Suprapubic skin (tissue), 4 donors: ENCODE measurements at places on chromosomes 6 and 20. TPM values are rescaled to one million over a fixed set of nuclear protein-coding genes. Genes with fewer than 3 reads are reported as not detected.

PKIB gene
- total RNA-seq: 12.0 TPM

ID4 gene
- total RNA-seq: 295 TPM

PRL gene
- total RNA-seq: not detected

UBE2C gene
- 18.4 TPM for total RNA-seq

GRIK2 gene
- 4.1 TPM for total RNA-seq

KHDC3L gene
- total RNA-seq: not detected

RAB44 gene
- total RNA-seq: not detected

BPIFA3 gene
- not detected for total RNA-seq

DNA sequence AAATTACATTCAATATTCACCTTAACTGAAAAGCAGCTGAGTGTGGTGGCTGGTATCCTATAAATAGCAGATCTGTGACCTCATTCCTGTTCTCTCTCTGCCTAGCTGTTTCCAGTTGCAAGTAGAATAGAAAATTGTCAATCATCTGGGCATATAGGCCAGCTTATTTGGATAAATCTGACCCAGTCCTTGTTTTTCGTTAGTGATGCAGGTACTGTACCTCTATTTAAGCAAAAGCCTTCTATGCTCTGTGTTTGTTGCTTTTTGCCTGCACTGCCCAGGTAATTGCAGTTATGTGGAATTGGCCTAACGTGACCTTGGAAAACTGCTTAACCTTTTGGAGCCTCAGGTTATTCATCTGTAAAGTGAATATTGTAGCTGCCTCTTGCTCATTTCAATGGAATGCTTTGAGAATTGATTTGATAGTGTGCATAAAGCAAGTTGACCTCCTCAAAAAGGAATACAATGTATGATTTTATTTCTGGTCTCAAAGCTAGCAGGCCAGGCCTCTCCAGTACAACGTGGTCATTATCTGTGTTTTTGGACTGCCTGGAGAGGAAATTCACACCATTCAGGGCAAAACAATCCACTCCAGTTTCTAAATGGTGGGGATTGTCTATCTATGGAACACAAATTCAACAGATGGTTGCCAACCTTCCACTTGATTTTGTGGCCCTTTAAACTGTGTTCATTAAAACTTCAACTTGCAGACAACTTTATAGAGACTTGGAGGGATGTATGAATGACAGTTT is 508.7 kb upstream of the CITED2 start:
- no peak overlapping the region for H3K27ac ChIP-seq

- no peak overlapping the region for H3K4me3 ChIP-seq
- no peak overlapping the region for H3K27ac ChIP-seq
- DNase-seq: no peak
- no peaks in the 10 kb centered on the region for H3K27me3 ChIP-seq
- no peaks in the 10 kb centered on the region for H3K36me3 ChIP-seq
These were observed 67.8 kb upstream of the CITED2 start for GRCh38 chr6:139442188-139442671.

DNA sequence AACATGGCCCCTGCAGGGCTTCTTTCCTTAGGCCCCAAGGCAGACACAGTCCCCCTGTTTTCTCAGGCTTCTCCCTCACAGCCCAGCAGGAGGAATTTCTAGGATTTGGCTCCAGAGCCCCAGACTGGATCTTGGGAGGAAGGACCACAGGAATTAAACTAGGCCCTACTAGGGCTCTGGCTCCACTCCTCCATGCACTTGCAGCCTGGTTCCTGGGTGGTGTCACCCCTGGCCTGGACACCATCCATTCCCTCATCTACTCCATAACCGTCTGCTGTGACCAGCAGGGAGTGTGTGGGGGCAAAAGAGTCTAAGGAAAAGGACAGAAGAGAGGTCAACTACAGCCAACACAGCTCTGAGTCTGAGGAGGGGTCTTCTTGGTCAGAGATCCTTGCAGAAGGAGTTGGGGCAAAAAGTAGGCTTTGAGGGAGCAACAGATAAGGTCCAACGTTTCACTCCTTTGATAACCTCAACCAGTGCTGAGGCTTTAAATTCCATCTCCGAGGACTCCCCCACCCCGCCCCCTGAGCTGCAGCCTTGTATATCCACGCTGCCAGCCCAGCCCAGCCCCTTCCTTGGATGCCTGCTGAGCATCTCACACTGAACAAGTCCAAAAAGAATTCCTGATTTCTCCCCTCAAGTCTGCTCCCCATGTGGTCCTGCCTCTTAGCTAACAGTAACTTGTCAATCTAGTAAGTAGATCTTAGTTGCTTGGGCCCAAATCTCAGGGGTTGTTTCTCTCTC is 27.9 kb upstream of the SPDEF start:
- DNase-seq: no peak
- H3K27ac ChIP-seq: no peak overlapping the region
- no peak overlapping the region for H3K4me3 ChIP-seq
- no peaks in the 10 kb centered on the region for H3K27me3 ChIP-seq

GRCh38 chr6:7173843-7174503 is 66.2 kb downstream of the RREB1 start:
- no peak for DNase-seq
- peaks cover 3% of the 10 kb centered on the region for H3K36me3 ChIP-seq
- H3K27me3 ChIP-seq: no peaks in the 10 kb centered on the region

- H3K4me1 ChIP-seq: peaks cover 4% of the 10 kb centered on the region
- H3K4me3 ChIP-seq: no peak overlapping the region
- DNase-seq: no peak
- no peaks in the 10 kb centered on the region for H3K27me3 ChIP-seq
- no peaks in the 10 kb centered on the region for H3K36me3 ChIP-seq
These were observed 90.6 kb upstream of the SYNDIG1 start for GRCh38 chr20:24378661-24379483.

- DNase-seq: no peak
- H3K4me1 ChIP-seq: peaks cover 3% of the 10 kb centered on the region
- no peak overlapping the region for H3K27ac ChIP-seq
These were observed 142.1 kb upstream of the PHACTR3 start for GRCh38 chr20:59462249-59462648.

- no peaks in the 10 kb centered on the region for H3K27me3 ChIP-seq
- H3K36me3 ChIP-seq: peaks cover 88% of the 10 kb centered on the region
- H3K4me3 ChIP-seq: no peak overlapping the region
- H3K27ac ChIP-seq: no peak overlapping the region
These were observed 18.8 kb downstream of the RTF2 start for GRCh38 chr20:56487216-56487615.

DNA sequence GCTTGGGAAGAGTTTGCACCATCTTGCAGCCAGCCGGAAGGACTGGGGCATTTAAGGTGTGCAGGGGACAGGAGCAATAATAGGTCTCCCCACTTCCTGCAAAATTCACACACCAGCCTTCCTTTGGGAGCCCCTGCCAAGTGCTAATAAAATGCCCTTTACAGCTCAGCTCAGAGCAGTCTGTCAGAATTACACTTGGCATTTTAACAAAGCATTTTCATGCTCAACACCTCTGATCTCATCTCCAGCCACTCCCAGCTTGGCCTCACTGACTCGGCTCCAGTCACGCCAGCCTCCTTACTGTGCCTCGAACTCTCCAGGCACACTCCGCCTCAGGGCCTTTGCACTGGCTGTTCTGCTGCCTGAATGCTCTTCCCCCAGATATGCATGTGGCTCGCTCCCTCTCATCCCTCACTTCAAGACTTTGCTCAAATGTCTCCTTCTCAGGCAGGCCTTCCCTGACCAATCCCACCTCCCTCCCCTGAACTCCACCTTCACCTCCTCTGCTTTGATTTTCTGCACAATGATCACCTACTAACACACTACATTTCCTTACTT is 43.7 kb downstream of the GRM4 start:
- H3K4me3 ChIP-seq: no peak overlapping the region
- H3K27ac ChIP-seq: no peak overlapping the region
- no peak for DNase-seq
- H3K27me3 ChIP-seq: peaks cover 38% of the 10 kb centered on the region
- no peaks in the 10 kb centered on the region for H3K36me3 ChIP-seq

DNA sequence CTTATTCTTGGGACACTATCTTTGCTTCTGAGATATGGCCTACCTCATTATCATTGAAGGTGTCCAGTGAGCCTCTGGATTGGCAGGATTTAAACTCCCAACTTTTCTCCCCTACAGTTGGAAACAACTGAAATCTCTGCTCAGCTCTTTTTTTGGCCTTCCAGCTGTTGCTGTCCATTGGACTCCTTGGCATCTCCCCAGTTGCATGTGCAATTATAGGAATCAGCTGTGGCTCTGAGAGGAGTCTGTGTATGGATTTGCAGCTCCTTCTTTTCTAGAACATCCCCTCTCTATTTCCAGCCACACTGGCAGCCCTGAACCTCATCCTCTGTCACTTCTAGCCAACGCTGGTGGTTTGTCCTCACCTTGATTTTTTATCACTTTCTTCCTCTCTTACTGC is 21.2 kb downstream of the RAB22A start:
- H3K4me3 ChIP-seq: no peak overlapping the region
- H3K27me3 ChIP-seq: no peaks in the 10 kb centered on the region
- no peaks in the 10 kb centered on the region for H3K36me3 ChIP-seq
- H3K27ac ChIP-seq: no peak overlapping the region
- H3K4me1 ChIP-seq: peaks cover 4% of the 10 kb centered on the region

DNA sequence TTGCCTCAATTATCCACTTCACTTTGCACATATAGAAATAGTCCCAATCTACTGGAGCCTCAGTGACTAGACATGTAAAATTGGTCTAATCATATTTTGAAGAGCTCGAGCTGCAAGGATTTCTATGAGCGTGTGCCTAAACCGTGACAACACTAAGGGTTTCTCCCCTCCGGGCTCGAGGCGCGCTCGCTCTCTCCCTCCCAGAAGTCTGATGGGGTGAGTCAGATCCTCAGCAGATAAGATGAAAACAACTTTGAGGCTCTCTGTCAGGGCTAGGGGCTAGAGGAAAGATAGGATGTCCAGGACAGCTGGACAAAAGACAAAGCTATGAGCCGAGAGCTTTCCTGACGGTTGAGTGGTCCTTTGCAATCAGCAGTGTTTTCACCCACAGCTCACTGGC is 16.8 kb downstream of the GNAS-AS1 start:
- H3K4me1 ChIP-seq: no peaks in the 10 kb centered on the region
- no peak for DNase-seq
- no peak overlapping the region for H3K4me3 ChIP-seq
- no peaks in the 10 kb centered on the region for H3K36me3 ChIP-seq

DNA sequence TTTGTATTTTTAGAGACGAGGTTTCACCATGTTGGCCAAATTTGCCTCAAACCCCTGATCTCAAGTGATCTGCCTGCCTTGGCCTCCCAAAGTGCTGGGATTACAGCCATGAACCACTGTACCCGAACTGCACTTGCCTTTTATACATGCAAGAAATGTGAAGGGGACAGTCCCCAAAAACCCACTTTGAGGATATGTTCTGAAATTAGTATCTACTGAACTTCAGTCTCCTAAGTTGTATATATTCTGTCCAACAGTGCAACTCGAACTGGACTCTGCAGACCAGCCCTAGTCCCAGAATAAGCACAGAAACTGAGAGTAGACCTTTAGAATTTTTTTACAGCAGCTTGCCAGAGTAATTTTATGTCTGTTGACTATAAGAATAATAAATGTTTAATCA is 28.5 kb downstream of the BACH2 start:
- H3K4me1 ChIP-seq: no peaks in the 10 kb centered on the region
- H3K27ac ChIP-seq: no peak overlapping the region
- no peak overlapping the region for H3K4me3 ChIP-seq
- no peak for DNase-seq
- H3K27me3 ChIP-seq: no peaks in the 10 kb centered on the region

- H3K4me3 ChIP-seq: no peak overlapping the region
- no peak for DNase-seq
- peaks cover 3% of the 10 kb centered on the region for H3K27me3 ChIP-seq
- no peaks in the 10 kb centered on the region for H3K36me3 ChIP-seq
These were observed 4.6 kb downstream of the MAS1L start for GRCh38 chr6:29483186-29483585.

- no peak overlapping the region for H3K27ac ChIP-seq
- no peaks in the 10 kb centered on the region for H3K27me3 ChIP-seq
These were observed 46.9 kb upstream of the BACH2 start for GRCh38 chr6:90343576-90343975.

DNA sequence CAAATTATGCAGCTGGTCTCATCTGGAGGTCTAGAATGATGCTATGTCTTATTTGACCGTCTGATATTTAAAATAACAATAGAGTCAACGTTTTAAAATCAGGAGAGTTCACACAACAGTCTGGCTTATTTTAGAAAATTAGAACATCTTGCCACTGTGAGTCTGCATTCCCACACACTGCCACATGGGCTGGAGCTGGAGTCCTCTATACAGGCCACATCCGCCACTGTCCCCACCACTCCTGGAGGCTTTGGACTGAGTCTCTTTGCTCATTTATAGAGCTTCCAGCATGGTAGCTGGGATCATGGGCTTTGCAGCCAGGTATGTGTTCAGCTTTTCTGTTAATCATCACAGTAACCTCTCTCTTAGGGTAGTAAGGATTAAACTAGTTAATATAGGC is 68.8 kb upstream of the ZNFX1 start:
- peaks cover 23% of the 10 kb centered on the region for H3K4me1 ChIP-seq
- no peak overlapping the region for H3K27ac ChIP-seq
- H3K36me3 ChIP-seq: no peaks in the 10 kb centered on the region
- no peaks in the 10 kb centered on the region for H3K27me3 ChIP-seq
